CD4-positive, alpha-beta T cell treated with Interleukin-2 at 100 ng/mL for 4 hours (primary cell): ENCODE measurements at places on chromosomes 3 and 15.

DNA sequence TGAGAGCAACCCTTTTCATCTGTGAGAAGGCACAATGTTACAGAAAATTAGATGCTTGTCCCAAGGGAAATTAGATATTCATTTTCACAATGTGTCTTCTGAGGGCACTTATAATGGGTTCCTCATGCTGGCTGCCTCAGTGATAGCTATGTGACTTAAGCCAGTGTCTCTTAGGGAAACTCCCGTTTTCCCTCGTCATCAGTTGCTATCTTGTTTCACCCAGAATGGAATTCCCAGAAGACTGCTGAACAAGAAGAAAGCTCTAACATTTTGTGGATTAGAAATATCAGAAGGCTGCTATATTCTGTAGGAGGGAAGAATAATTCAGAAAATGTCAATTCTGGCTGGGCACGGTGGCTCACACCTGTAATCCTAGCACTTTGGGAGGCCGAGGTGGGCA is 67.9 kb upstream of the WDR72 start:
- DNase-seq: no peak

GRCh38 chr3:126552688-126553283 is 5.9 kb downstream of the C3orf22 start:
- no peak for DNase-seq

GRCh38 chr3:66822186-66823008 is 175.7 kb upstream of the KBTBD8 start:
- peak; percentile 75 for DNase-seq

DNA sequence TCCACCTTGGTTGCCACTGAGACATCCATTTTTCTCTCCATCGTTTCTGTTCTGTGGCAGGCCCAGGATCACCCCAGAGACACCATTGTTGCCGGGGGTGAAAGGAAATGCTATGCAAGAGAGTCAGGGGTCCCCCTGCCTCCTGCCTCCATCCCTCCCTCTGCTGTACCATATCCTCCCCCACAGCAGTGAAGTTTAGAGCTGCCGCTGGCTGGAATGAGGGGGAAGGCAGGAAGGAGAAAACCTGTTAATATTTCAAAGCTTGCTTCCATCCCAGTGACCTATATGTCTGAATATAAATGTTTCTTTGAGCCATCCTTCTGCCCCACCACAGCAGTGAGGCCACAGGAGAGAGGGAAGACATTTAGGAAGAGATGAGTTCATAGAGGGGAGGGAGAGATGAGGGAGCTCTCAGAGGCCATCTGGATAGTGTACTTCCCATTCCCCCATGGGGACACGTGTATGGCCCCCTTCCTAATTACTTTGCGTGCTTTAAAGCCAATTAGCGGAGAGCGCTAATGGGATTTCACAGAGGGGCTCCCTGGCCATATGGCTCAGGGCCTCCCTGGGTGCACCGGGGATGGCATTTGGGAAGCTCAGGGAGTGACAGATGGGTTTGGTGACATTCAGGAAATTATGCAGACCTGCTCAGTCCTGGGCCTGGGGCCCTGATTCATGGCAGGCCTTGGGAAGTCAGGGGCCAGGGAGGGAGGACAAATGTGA is 40.4 kb upstream of the CHRNB4 start:
- no peak for DNase-seq

DNA sequence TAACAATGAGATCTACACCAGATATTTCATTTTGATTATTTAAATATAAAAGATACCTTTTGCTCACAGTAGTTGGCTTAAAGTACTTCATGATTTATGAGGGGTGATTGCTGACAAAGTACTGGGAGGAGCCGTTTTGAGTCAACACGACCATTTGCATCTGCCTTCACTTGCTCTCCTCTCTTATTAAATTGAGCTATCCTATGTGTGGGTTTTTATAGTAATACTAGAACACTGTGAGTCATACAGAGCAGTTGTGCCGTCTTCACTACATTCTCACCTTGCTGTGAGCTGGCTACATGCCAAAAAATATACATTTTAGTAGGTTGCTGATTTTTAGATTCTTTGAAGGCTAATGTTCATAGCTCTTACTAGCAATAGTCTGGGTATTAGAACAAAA is 161.2 kb downstream of the ALCAM start:
- DNase-seq: peak; percentile 14

DNA sequence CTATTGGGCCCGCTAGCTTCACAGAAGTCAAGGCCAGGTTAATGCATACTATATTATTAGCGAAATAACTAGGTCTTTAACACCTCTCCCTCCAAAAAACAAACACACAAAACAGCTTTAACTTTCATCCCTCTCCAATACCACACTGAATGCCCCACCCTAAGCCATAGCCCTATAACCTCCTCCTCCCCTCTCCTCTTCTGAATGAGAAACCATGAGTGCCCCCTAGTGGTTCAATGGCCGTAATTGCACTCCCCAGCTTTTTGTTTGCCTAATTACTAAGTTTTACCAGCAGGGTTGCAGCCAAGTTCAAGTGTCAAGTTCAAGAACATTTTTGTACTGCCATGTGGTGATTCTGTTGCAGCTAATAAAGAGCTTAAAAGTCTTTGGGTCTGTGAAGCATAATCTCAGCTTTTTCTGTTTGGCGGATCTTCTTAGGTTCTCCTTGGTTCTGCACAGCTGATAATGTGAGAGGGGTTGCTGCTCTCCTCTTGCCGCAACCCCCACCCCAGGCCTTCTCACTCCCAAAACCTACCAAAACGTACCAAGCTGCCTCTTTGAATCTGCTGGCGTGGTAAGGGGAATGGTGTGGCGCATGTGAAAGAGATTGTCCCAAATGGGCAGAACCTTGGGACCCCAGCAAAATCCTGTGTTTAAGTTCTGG is 57.9 kb downstream of the RPL22L1 start:
- DNase-seq: peak; percentile 78

DNA sequence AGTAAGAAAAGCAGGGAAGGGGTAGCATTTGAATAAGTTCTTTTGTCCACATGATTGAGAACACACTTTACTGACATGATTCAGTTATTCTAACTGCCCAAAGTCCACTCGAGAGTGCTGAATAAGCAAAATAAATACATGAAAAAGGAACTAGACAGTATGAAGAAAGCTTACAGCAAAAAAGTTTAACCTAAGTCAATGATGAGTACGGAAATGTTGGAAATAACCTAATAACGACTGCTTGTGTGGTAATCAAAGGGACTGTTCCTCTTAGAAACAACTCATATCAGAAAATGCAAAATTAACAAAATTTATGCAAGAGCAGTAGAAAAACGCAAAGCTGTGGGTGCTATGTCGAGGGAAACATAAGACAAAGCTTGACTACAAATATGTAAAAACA is 36.6 kb downstream of the DMXL2 start:
- DNase-seq: no peak
